ENCODE measurements at places on chromosomes 1 and 21.

- peak; percentile 70 for DNase-seq
Observed at GRCh38 chr21:29172282-29172681, 41.8 kb downstream of the MAP3K7CL start.

DNA sequence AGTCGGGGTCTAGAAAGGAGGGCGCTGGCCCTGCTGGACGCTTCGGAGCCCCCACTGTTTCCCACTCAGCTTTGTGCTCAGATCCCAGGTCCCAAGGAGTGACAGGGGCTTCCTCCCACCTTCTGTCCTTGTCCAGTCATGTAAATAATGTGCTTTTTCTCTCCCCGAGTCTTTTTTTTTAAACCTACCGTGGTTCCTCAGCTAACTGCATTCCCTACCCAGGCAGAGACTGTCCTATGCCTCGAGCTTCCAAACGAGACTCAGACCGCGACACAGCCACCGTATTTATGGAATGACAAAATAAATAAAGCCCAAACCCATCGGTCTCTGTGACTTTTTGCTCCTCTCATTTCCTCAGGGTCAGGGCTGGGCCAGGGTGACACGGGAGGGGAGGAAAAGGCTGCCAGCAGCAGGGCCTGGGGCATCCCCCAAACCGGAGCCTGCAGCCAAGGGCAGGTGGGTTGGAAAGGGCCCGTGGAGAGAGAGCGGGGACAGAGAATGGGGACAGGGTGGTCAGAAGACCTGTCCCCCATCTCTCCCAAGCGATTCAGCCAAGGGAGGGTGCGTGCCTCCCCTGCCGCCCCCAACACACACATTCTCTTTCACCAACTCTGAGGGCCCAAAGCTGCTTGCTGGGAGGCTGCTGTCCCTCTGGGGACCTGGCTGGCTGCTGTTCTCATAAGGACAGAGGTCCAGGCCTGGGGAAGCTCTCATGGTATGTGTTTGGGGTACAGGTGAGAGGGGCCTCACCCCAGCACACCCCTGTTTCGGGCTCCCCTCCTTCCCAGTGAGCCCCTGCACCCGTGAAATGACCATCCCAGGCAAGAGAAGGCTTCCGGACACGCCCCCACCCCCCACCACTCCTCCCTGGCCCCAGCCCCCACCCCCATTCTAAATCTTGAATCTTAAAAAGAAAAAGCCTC, 55.4 kb downstream of the KCNAB2 start:
- DNase-seq: no peak

DNA sequence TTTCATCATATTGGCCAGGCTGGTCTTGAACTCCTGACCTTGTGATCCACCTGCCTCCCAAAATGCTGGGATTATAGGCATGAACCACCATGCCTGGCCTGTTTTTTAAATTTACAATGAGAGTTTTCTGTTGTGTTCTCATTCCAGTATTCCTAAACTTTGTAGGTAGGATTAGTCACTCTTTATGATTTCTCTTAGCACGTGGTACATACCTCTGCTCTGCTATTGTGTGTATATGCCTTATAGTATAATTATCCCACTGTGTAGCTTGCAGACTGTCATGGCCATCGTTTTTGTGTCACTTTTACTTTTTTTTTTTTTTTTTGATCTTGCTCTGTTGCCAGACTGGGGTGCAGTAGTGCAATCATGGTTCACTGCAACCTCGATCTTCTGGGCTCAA, 14.5 kb downstream of the PATJ start:
- DNase-seq: no peak

- DNase-seq: peak; percentile 50
Observed at GRCh38 chr1:108719656-108720435, 7.1 kb downstream of the FNDC7 start.

DNA sequence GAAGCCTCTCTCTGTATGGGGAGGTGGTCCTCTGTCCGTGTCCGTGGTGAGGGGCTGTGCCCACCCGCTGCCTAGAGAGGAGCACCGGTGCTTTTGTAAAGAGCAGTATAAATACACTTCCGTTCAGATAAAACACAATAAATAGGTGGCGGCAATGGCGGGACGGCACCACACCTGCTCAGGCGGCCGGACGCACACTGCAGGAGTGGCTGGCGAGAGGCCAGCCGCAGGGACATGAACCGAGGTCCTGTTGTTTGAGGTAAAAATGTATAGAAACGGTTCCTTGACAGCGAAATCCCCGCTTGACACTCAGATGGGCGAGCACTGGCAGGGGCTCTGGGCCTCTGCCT, 40.8 kb downstream of the KRTAP10-1 start:
- no peak for DNase-seq

- no peak for DNase-seq
Observed at GRCh38 chr1:217004776-217005436, 281.7 kb upstream of the ESRRG start.

- DNase-seq: no peak
Observed at GRCh38 chr1:165215676-165216075, 140.8 kb downstream of the LMX1A start.

DNA sequence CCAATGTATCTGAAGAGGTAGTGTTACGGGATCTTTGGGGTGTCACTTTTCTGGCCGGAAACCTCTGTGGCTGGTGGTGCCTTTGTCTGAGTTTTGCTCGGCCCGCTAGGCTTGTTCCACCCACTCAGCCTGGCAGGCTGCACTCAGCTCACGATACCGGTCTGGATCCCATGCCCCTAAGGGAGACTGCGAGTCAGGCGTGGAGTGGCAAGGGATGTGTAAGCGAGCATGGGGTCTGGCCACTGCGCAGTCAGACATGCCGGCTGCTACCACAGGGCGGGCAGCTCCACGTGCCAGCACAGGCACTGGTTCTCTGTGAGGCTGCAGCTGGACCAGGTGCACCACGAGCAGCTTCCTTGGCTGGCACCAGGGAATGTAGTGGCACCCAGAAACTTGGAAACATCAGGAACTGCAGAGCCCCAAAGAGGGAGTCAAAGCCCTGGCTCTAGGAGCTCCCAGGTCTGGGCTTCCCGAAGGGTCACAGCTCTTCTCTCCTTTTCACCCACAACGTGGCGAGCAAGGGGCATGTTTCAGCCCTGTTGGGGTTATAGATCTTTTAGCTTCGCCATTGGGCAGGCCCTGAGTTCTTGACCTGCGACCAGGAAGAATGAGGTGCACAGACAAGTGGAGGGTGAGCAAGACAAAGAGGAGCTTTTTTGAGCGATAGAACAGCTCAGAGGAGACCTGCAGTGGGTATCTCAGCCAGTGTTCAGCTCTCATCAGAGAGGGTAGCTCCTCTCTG, 23.8 kb upstream of the LRRC8C start:
- DNase-seq: no peak

DNA sequence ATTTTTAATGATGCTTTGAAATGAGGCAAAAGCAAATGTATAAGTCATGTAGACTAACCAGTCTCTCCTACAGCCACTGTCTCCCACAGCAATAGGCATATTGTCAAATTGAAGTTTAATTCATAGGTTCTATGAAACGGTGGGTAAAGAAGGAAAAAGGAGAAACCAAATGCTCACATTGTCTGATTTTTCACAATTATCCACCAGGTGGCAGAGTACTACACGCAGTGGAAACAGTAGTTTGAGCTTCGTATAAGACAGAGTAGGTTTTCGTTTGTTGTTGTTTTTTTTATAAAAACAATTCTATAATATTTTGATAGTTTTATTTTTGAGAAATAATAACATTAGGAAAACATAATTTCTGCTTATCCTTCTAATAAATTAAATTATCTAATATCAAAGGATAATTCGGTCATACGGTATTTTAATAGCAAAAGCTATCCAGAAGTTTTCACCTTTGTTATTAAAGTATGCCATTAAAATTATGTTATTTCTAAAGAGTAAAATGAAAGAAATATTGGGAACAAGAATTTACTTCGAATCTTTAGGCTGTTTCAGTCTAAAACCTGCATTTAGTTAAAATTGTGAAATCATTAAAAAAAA, 39.1 kb downstream of the TYW3 start:
- DNase-seq: peak; percentile 58

DNA sequence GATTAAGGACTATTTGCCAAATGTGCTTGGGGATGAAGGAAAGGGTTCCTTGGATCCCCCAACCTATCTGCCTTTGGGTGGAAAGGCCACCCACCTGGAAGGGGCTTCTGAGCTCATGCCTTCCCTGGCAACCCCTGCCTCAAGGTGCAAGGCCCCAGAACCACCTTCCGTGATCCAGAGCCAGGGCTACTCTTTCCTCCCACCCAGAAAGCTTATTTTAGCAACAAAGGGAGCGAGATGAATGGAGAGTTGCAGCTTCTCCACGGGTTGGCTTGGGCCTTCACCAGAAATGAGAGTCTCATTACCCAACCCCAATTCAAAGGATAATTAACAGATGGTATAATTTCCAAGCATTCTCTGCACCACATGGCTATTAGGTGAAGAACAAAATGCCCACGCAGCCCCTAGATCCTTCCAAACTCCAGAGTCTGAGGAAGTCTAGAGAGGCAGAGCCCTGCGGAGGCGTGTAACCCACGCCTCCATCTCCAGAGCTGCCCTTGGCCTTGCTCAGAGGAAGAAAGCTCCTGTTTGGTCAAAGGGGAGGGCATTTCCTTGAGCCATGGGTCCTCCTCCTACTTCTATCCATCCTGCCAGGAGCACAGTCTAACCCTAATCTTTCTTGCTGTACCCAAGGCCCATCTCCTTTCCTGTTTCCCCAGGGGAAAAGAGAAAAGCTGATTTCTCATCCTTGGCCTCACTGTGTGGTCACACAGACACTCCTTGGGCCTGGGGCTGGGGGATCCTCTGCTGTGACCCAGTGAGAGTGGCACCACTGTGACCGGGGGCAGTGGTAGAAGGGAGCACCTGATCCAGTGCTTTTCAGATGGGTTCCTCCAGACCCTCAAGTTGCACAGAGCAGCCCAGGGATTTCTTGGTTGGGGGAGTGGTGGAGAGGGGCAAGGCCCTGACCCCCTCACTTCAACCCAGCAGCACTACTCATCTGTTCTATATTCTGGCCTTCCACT, 1.7 kb upstream of the CELSR2 start:
- no peak for DNase-seq

GRCh38 chr1:1374589-1374928, 448 bp downstream of the AURKAIP1 start:
- DNase-seq: no peak

DNA sequence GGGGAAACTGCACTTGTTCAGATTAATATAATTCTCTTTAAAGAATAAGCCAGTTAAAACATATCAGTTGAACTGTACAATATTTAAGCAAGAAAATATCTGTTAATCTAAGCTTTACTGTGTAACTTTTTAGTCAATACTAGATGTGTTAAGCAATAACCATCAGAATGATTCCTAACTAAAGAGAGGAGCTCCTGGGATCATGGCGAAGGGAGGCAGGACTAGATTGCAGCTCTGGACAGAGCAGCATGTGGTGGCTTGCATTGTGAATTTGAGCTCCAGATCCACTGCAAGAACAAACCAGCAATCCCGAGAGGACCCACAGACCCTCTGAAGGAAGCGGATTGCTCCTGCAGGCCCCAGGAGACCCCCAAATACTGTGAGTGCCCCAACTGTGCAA, 21.9 kb downstream of the LYST start:
- DNase-seq: no peak

GRCh38 chr1:5297180-5297885, 642.9 kb downstream of the AJAP1 start:
- no peak for DNase-seq

GRCh38 chr1:238252033-238252802, 361.5 kb upstream of the ZP4 start:
- no peak for DNase-seq

DNA sequence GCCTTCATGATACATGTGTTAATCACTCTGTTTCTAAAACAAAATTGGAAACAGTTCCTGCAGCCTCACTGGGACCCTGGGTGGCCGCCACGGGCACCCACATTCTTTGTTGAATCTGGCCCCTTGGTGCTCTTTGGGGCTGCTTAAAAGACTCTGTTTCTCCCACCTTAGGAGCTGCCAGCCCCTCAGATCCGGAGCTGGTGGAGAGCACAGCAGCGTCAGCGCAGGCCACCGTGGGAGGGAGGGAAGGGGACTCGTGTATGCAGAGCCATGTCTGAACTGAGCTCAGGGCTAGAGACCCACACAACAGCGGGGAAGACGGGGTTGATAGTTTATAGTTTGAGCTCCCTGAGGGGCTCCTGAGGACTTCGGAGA, 121.2 kb downstream of the CNIH3 start:
- no peak for DNase-seq

DNA sequence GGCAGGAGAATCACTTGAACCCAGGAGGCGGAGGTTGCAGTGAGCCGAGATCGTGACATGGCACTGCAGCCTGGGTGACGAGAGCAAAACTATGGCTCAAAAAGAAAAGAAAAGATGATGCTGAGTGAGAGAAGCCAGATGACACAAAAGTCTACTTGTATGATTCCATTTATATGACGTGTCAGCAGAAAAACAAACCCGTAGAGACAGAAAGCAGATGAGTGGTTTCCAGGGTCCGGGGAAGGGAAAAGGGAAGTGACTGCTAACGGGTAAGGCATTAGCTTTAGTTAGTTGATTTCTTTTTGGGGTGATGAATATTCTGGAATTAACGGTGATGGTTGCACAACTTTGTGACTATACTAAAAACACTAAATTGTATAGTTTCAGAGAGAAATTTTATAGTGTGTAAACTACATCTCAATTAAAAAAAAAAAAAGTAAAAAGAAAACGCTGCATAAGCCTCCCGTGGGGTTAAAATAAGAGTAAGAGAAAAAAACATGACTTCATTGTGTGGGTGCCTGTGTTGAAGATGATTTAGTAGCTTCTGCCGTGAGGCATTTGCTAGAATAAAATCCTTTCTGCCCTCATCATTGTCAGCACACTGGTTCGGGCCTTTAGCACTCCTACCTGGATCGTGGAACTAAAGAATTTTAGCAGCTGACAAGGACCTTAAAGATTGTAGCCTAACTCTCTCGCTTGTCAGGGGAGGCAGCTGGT, 24.7 kb upstream of the ATP5PO start:
- no peak for DNase-seq

GRCh38 chr1:205914155-205914507, 29.1 kb downstream of the SLC26A9 start:
- DNase-seq: no peak

DNA sequence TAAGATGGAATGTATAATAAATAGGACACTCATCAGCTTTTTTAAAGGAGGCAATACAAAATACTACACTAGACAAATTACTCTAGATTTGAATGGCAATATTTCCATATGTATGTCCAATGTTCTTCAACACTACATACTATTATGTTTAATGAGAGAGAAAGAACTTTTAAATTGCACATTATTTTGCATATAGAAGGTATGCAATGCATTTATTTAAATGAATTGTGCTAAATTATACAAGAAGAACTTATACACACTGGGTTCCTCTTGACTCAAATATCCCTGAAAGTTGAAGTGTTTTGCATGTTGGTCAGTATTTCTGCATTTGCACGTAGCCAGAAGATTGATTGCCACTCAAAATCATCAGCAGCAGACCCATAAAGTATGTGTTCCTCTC, 839.6 kb downstream of the ADGRL2 start:
- DNase-seq: no peak

DNA sequence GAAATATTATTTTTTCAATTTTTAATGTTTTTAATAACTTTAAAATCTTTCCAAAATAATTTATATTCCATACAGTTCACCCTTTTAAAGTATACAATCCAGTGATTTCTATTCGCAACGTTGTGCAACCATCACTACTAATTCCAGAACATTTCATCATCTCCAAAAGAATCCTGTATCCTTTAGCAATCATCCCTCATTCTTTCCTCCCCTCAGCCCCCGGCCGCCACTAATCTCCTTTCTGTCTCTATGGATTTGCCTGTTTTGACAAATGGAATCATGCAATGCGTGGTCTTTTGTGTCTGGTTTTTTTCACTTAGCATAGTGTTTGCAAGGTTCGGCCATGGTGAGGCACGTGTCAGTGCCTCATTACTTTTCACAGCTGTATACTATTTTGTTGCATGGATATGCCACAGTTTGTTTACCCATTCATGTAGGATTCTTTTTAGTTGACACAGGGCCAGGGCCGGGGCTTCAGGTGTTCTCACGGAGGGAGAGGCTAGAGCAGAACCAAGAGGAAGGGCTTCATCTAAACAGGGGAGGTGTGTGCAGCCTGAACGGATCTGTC, 40.6 kb upstream of the ZBTB40 start:
- no peak for DNase-seq
